ENCODE measurements at places on chromosomes 1 and 21.

DNA sequence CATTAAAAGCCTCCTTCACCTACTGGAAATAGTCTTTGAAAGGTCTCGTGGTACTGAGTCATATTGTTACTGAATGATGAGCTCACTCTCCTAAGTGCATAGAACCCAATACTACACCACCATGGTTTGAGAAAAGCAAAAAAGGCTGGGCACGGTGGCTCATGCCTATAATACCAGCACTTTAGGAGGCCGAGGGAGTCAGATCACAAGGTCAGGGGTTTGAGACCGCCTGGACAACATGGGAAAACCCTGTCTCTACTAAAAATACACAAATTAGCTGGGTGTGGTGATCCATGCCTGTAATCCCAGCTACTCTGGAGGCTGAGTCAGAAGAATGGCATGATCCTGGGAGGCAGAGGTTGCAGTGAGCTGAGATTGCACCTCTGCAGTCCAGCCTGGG, 3.3 kb upstream of the HNRNPCL1 start:
- DNase-seq: no peak

GRCh38 chr1:234708700-234709395, 98.9 kb upstream of the IRF2BP2 start:
- no peak for DNase-seq

DNA sequence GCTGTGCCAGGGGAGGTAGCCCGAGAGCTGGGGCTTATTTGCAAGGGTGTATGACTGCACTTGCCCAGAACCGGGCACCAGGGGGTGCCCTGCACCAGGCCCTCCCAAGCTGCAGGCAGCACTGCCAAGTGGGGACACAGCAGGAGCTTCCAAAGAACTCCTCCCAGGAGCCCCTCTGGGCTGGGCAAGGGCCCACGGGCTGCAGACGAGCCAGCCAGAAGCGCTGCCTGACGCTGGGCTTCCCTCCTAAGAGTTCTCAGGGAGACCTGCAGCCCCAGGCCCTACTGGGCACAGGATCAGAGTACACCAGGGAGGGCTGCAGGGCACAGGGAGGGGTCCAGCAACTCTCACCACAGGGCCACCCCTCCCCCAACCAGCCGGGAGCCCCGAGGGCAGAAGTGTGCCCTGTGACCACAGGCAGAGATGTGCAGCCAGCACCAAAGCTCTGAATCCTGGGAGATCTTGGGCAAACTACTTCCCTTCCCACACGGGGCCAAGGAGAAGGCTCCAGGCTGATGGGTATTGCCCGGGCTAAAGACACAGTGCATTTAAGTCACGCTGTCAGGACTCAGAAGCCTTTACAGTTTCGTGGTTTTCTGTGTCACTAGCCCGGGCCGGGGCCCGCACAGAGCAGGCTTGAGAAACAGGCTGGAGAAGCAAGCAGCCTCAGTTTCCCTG, 63.4 kb downstream of the KCNAB2 start:
- peak; percentile 75 for DNase-seq

GRCh38 chr1:41733021-41733420, 185.7 kb downstream of the HIVEP3 start:
- DNase-seq: no peak

DNA sequence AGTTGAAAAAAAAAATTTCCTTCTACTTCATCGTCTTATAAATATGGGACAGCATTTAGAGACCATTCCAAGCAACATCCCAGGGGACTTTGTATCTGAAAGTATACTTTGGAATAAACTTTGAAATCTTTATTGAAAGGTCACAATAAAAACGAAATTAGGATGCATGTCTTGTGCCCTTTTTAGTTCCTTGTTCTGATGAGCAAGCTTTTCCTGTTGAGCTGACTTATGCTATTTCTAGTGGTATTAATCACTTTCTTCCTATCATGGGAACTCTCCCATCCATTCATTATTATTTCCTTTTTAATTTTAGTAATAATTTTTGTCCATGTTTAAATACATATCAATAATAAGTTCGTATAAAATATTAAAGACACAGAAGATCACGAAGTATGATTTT, 4.0 kb upstream of the GBP2 start:
- DNase-seq: no peak

DNA sequence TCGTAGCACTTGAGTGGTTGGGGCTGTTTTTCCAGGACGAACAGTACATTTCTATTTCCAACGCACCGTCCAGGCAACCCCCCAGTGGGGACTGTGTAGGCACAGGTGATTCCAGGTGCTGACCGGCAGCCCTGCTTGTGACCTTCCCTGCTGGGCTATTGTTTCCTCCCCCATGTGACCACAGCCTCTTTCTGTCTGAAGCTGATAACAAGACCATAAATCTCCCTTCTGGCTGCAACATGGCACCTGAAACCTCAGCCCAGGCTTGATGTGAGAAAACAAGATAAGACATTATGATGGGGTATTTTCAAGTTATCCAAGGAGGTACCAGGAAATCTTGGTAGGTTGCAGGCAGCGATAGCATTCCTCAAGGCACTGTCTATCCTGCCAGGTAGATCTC, 48.2 kb downstream of the HLX start:
- DNase-seq: no peak

DNA sequence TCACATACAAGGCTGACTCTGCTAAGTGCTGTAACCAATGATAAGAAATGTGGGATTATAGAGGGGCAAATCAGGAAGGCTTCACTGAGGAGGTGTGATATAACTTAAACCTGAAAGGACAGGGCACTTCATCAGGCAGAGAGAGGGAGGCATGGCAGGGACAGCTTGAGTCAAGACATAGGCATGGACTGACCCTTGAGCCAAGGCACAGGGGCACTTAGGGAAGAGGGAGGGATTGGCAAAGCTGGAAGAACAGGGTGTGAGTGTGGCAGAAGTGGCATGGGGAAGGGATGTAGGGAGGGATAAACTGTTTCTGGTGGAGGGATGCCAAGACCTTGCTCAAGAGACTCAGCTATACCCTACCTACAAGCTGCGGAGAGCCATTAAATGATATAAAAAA, 81.3 kb downstream of the PLXNA2 start:
- DNase-seq: no peak

GRCh38 chr1:92259350-92259749, 39.4 kb downstream of the GLMN start:
- DNase-seq: no peak
